ENCODE measurements at places on chromosomes 7 and 10. TPM values are rescaled to one million over a fixed set of nuclear protein-coding genes. Genes with fewer than 3 reads are reported as not detected.

- peak; percentile 22 for DNase-seq
These were observed 106.4 kb downstream of the BMPER start for GRCh38 chr7:34011696-34012095.

DNA sequence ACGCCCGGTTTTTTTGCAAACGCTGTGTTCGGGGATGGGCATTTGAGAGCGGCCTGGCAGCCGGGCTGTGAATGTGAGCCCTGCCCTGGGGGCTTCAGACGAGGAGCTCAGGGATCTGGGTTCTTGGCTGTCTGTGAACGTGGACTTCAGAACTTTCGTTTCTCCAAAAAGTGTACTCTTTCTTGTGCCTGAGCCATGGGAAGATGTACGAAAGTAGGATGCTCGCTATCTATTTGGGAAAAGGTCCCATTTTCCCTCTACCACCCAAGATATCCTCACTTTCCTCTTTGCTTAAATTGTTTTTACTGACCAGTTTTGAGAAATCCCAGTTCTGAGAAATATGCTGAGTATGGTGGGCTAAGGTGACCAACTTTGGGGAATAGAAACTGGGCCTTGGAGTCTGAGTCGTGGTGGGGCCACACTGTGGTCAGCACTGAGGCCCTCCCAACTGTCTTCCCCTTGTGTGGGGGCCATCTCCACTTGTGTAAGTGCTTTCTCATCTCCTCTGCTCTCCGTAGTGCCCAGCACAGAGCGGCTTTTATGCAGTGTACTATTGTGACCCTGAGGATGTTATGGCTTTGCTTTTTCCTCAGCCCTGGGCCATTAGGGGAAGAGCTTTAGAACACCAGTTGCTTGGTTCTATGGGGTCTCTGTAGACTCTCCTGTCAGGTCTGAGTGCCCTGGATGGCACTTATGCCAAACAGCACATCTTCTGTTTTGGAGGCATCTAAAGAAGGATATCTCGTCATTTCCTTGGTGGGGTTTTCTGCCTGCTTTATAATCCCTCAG, 918 bp downstream of the DBNL start:
- DNase-seq, result peak; percentile 66

EBF3 gene
- not detected for total RNA-seq

GPER1 gene
- total RNA-seq, result 0.25 TPM

DNA sequence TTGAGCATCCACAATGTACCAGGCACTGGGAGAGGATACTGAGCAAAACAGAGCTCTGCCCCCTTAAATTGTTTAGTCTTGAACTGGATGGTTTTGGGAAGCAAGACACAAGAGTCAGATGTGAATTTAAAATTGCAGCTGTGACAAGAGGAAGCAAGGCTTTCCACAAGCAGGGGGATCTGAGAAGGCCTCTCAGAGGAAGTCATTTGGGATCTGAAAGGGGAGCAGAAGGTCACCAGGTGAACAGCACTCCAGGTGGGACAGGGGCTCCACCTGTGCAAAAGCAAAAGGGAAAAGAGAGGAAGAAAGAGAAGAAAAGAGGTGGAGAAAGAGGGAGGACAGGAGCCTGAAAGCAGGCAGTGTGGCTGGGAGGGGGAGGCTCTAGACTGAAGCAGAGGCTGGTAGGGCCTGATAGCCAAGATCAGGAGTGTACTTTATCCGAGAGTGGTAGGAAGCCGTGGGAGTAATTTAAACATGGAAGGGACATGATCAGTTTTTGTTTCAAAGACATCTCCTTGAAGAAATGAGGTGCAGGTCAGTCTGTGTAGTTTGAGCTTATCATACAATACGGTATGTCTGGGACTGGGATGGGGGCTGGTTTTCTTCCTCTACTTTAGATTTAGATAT, 76.1 kb upstream of the DUSP5 start:
- DNase-seq, result no peak

- peak; percentile 8 for DNase-seq
These were observed 1.2 kb downstream of the PPP1R9A start for GRCh38 chr7:94908323-94909178.

GRCh38 chr7:45098983-45099839, 10.4 kb upstream of the NACAD start:
- DNase-seq, result peak; percentile 14

DNA sequence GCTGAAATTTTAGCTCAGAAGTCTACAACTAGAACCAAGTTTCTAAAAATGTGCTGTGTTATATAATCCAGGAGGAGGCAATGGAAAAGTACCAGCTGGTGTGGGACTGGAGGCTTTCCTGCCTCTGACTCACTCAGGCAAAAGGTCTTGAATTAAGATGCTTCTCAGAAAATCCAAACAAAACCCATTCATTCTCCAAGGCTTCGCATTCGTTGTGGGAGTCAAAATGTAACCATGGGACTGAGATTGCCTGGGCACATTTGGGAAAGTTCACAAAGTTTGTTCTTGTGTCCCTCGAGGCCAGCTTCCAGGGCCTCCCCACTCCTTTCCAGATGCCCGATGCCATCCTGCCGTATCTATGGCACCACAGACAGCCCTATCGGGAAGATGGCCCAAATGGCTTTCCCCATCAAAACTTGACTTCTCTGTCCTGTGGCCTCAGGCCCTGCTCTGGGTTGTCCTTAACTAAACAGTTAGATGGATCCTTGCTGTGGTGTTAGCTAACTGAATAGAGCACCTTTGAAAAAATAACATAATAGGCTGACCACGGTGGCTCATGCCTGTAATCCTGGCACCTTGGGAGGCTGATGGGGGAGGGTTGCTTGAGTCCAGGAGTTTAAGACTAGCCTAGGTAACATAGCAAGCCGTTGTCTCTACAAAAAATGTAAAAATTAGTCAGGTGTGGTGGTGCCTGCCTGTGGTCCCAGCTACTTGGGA, 180.5 kb downstream of the PFKFB3 start:
- DNase-seq, result peak; percentile 79

- DNase-seq, result no peak
These were observed 24.4 kb downstream of the ZNF775 start for GRCh38 chr7:150403376-150404171.

CALML5 gene
- total RNA-seq, result not detected

GRCh38 chr10:91610444-91610843, 22.4 kb downstream of the PPP1R3C start:
- peak; percentile 68 for DNase-seq

STOX1 gene
- total RNA-seq, result 0.30 TPM

GRCh38 chr7:46885167-46885566, 696.7 kb downstream of the TNS3 start:
- DNase-seq, result peak; percentile 13

DNA sequence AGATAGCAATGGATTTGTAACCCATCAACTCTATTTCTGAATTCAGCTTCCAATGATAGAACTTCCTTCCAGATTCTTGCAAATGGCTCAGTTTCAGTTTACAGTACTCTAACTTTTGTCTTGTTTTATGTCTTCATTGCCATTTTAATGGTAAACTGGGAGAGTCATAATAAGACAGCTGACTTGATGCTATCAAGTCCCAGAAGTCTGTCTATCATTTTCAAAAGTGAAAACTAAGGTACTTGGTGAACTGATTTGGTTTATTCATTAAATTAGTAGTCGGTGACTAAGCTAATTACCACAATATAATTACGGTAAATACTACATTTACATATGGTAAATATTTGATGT, 25.0 kb downstream of the RTKN2 start:
- DNase-seq, result no peak

- peak; percentile 83 for DNase-seq
These were observed 3.9 kb upstream of the ITGB1 start for GRCh38 chr10:32961895-32962369.

DNA sequence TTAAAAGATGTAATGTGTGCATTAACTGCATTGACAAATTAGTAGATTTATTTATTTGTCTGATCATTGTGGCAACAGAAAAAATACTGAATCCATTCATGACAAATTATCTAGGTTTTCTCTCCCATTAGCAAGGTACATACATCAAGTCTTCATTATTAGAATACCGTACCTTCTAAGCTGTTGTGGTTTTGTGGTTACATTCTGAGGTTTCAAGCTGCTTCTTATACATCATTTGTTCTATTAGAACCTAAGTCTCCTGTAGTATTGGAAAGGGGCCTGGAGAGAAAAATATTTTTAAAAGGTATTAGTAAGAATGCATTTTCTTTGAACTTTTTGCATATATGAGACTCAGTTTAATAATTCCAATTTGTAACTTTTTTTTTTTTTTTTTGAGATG, 26.3 kb upstream of the CACNB2 start:
- no peak for DNase-seq

GRCh38 chr7:81484261-81484660, 285.6 kb downstream of the HGF start:
- DNase-seq, result peak; percentile 88

GRCh38 chr7:30240106-30240800, 44.1 kb upstream of the ZNRF2 start:
- peak; percentile 86 for DNase-seq

- no peak for DNase-seq
These were observed 72.4 kb downstream of the SKAP2 start for GRCh38 chr7:26792006-26792405.

- DNase-seq, result no peak
These were observed 351.4 kb downstream of the GLRX3 start for GRCh38 chr10:130487566-130487965.

UTF1 gene
- total RNA-seq, result not detected

GRCh38 chr7:133237545-133237944, 15.3 kb upstream of the EXOC4 start:
- no peak for DNase-seq

MRC1 gene
- total RNA-seq, result not detected

DNA sequence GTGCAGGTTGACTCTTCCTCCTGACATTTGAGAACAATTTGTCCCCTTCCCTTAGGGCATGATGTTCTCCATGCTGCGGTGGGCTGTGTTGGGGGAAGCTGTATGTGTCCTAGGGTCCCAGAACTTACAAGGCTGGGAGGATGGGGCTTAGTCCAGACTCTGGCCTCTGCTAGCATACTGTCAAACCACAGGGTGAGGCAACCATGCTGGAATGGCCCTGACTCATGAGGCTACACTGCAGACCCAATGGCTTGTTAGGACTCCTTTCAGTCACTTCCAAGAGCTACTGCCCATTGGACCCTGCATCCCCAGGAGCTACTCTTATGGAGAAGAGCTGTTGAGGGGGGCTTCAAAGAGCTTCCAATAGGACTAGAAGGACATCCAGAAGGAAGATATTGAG, 20.1 kb upstream of the FAM170B start:
- DNase-seq, result peak; percentile 31

SFTPA2 gene
- total RNA-seq, result 0.15 TPM

- no peak for DNase-seq
These were observed 3.2 kb downstream of the MMS19 start for GRCh38 chr10:97494863-97495506.

DNA sequence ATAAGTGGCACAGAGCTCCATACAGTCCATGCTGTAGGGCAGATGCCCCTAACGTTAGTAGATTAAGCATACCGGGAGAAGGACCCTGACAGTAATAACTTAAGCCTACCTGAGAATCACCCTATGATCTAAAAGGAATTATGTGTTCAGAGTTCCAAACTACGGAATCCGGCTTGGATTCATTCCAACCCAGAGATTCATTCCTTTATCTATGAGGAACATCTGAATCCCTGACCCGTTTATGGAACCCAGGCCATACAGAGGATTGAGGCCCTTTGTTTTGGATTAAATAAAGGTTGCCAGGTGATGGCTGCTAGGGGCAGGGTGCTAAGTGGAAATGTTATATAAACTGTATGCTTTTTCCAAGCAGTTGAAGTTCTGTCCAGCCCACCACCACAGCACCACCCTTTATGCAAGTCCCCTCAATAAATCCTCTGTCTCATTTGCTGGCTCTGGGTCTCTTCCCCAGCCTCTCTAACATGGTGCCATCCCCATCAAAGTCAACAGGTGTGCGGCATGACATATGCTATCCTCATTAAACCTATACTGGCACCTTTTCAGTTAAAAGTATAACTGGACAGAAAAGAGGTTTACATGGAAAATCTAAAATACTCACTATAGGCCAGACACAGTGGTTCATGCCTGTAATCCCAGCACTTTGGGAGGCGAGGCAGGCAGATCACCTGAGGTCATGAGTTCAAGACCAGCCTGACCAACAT, 9.1 kb upstream of the ANAPC16 start:
- DNase-seq, result no peak

RBP3 gene
- not detected for total RNA-seq

GRCh38 chr7:155921086-155921803, 109.0 kb upstream of the SHH start:
- DNase-seq, result no peak

TAS2R5 gene
- total RNA-seq, result not detected

GNAT3 gene
- 0.12 TPM for total RNA-seq

- no peak for DNase-seq
These were observed 28.9 kb downstream of the CCM2 start for GRCh38 chr7:45028920-45029344.

GRCh38 chr7:99201027-99201426, 6.9 kb downstream of the KPNA7 start:
- peak; percentile 94 for DNase-seq

DNA sequence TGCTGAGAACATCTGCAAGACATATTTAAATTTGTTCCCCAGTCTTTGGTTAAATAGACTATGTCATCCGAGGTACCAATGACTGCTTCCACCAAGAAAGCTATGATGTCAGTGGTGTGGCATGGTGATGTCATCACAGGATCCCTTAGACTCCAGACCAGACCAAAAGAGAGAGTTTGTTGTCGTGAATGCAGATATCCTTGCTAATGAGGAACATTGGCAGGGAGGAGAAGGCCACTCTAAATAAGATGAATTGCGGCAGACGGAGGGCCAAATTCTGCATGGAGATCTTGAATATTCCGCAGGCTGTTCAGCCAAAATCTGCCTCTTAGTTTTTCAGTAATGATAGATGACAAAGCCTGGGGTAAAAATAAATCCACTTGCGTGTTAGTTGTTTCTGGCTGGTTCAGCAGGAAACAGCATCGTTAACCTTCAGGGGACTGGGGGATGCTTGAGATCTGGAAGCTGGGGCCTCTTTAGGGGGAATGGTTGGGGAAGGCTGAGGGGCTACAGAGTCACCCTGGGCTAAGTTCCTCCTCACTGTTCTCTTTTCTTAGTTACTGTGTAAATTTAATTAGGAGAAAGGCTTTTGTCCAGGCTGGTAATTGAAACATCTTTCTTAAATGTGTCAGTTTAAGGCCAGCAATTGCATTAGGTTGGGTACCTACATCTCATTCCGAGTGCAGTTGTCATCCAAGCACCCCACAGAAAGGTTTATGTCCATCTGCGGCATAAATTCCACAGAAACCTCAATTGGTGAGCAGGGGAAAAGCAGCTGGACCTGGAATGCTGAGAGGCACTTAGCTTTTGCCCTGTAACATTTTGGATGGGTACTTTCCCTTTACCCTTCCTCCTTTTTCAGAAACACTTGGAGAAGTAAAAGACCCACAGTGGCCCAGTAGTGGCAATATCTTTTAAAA, 11.6 kb upstream of the CAMK1D start:
- DNase-seq, result peak; percentile 51

Data from M059J (cell line).